Right lung (tissue), 10 donors: ENCODE measurements at places on chromosomes 5 and 9.

DNA sequence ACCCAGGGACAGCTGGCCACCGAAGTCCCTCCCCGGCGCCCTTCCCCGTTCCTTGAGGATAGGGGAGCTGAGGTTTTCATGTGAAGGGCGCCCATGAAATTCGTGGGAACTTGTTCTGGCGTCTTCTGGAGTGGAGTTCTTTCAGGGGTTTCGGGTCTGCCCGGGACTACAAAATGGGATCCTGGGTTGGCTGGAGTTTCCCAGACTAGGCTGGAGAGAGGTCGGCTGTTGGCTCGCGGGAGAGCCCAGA lies 3.6 kb upstream of the RGMB start:
- DNase-seq = peak; percentile 20

- no peak for DNase-seq
Observed at GRCh38 chr9:97628668-97629067, 4.5 kb downstream of the TSTD2 start.

GRCh38 chr5:156367597-156367996 lies 40.6 kb downstream of the SGCD start:
- DNase-seq = no peak

DNA sequence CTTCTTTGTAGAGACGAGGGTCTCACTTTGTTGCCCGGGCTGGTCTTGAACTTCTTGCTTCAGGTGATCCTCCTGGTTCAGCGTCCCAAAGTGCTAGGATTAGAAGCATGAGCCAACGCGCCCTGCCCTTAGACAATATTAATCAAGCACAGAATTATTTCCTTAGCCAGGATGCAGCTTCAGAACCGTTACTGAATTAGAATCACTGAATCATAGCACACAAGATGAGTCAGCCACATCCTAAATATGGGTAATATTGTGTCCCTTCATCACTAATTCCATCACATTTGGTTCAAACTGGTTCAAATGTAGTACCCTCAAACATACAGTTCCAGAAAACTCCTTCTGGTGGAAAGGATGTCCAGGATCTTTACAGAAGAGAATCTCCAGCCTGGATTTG lies 82.7 kb downstream of the BNC2 start:
- DNase-seq = no peak

- DNase-seq = no peak
Observed at GRCh38 chr5:139275956-139276355, 17.6 kb upstream of the MATR3 start.

GRCh38 chr5:136629125-136629792 lies 263.9 kb upstream of the TRPC7 start:
- DNase-seq = no peak

DNA sequence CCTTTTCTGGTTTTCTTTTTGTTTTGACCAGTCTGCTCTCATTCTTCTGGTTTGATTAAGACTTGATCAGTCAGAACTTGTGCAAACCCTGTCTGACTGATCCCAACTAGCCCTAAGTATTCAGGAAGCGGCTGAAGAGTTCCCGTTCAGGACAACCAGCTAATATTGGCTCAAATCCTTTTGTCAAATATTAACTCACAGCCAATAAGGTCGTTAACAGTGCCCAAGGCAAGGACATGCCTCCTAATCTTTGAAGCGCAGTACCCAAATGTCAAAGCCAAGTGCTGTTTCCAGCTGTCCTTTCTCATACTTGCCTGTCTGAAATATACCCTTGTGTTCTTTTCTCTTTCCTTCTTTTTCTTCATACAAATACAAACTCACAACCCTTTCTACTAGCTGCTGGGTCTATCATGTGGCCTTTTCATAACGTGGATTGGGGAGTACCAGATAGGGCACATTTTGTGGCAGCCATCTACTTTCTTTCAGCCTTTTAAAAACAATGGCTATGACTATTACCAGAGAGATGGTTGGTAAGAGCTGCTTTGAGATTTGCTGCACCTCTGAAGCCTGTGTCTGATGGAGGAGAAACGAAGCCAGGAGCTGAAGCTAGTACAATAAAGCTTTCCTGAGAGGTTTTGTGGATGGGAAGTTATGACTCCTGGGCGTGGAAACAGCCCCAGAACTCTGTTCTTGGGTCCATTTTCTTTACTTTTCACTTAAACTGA lies 266.4 kb upstream of the ZNF608 start:
- no peak for DNase-seq

DNA sequence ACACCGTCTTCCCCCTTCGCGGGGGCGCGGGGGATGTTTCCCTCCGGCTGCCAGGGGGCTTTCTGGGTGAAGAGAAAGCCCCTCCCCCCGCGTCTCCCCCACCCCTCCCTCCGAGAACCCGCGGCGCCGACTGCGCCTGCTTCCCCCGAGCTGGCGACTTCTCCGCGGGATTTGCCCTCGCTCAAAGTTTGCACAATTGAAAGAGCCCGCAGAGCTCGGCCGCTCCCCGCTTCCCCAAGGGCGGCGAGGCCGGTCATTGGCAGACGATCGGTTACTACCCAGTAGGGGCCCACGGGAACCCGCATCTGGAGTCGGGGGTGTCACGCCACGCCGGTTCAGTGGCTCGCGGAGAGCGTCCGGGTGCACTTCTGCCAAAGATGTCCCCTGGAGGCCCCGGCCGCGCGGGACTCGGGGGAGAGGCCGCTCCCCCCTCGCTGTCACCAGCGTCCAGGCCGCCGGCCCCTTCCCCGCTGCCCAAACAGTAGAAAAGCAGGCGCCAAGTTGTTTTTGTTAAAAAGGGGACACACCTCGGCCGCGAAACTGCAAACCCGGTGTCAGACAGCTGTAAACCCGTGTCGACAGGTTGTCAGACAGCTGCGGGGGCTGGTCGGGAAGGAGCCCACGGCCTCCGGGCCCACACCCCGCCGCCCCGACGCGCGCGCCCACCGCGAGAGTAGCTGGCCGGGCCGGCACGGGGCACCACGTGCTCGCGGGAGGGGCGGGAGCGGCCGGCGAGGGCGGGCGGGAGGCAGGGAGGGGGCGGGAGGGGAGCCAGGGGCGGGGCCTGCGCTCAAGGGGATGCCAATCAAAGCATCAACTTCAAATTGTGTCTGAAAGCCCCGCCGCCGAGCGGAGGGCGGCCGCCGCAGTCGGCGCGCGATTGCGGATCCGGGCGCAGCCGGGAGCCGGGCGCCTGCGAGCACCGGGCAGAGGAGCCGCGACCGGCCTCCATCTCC lies at the start of gene IRX1:
Gene IRX1, plus strand, starts transcription at position 827 of the 956 bp plus-strand sequence. CDS start 274 bp downstream, outside the sequence.
- DNase-seq = no peak

GRCh38 chr5:153952893-153953292 lies 85.8 kb downstream of the FAM114A2 start:
- DNase-seq = no peak

DNA sequence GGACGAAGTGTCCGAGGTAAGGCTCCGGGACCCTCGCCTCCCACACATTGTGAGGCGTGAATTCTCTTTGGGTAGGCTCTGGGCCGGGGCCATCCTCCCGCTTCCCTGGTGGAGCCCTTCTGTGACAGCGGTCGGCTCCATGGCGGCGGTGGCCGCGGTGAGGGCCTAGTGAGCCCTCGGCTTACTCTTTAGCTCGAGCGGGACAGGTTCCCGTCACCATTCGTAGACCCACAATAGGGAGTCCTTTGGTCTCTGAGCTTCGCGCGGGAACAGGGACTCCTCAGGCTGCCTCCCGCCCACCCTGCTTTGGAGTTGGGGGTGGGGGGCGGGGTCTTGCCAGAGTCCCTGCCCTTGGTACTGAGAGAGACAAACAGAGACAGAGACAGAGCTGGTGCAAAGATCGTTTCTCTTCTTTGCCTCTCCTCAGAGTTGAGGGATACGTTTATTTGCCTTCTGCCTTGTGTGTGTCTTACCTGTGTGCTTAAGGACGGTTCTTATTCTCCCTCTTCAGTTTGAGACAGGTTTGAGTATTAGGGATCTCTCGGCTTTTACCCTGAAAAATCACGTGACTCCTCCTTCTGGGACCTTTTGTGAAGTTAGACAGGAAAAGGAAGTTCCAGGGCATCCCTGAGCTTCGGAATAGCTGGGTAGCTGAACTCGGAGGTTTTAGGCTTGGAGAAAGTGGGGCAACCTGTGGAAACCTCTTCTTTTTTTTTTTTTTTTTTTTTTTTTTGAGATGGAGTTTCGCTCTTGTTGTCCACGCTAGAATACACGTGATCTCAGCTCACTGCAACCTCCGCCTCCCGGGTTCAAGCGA lies 833 bp downstream of the ANKHD1 start:
- peak; percentile 27 for DNase-seq

DNA sequence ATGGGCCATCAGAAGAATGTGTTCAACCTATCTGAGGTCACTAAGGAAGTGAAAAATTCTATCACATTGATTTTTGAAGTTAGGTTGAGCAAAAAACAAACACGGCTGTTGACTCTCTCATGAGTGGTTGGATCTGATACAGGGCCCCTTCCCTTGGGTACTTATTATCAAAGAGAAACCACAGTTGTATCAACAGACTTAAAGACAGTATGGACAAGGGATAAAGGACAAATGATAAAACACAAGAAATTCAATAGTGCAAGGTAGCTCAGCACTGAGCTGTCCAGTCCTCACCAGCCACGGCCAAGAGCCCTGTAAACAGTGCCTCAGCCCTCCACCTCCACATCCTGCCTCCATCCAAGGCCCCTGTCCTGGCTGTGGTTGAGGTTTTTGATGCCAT lies 86.9 kb downstream of the UBE2QL1 start:
- DNase-seq = no peak

DNA sequence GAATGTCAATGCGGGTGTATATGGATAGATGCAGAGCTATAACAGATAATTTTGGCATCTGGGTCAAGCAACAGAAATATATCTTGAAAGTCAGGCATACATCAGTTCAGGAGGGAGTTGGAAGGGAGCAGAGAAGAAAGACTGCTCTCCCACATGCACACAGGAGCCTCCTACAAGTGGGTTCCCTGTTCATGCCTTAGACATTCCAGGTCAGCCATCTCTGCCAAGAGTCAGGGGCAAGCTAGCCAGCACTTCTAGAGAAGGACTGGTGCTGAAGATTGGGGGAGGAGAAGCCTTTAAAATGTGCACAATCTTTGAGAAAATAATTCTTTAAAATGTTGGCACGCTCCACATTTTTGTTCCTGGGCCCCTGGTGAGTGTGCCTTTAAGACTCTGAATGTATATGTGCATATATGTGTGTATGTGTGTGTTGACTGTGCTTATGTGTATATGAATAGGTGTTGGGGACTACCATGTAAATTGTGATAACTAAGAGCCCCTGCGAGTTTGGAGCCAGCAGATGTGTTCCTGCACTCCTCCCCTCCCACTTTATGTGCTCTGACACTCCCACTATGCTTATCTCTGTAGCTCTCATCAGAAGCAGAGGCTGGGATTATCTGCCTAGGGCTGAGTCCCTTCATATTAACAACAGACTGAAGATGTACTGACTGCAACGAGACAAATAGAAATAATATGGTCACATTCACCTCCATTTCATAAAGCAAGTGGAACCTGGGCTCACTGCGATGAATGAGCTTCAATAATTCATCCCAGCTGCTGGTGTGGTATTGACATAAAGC lies 21.5 kb upstream of the DELE1 start:
- no peak for DNase-seq

GRCh38 chr5:109700516-109701153 lies 10.9 kb downstream of the MAN2A1 start:
- no peak for DNase-seq

DNA sequence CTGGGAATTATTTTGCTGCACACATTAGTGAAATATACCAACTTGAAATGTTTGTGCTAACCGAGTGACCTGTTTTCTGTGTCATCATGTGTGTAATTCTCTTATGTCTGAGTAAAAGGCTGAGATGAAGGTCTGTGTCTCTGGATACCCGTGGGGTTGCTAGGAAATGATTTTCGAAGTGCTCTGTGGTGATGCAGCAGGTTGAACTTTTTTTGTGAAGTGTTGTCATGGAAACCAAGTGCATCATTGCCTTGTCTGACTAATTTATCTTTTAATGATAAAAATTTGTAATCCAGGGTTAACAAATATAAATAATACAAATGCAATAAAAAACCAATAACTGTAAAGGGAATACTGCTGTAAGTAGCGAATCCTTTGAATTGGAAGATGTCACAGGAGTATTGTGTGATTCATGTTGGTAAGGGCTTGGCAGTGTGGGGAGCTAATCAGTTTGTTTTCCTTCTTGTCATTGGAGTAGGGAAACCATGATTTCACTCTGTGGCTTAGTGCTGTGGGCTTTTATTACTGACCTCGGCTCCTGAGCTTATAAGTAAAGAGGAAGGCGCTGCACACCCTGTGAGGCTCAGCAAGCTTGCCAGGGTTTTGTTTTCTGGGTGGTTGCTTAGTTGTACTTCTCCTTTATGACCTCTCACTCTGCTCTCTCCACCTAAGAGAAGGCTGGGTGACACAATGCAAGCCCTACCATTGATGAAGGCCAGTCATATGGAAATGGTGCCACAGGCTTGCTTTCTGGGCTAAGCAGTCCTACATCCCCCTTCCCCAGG lies 22.3 kb downstream of the PDE8B start:
- DNase-seq = no peak

DNA sequence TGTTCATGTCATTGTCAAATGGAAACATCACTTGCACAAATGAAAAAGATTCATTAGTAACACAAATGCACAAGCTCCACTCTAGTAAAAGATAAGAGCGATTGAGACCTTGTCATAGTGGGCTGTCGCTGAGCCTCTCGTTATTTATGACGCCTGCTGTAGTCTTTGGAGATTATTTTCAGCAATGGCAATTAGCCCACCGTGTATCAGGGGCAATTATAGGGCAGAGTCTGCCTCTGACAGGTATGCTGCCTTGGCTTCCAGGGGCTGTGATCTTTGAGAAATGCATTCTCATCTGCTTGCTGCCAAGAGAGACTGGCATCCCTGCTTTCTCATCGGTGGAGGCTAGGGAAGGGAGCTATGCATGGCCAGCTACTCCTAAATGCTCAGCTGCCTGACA lies 426.8 kb upstream of the CLINT1 start:
- no peak for DNase-seq

GRCh38 chr9:112881331-112881730 lies 9.3 kb downstream of the SLC46A2 start:
- DNase-seq = no peak

GRCh38 chr5:169880012-169880663 lies 100.2 kb downstream of the INSYN2B start:
- no peak for DNase-seq

GRCh38 chr5:16899171-16899570 lies 36.9 kb downstream of the MYO10 start:
- no peak for DNase-seq

DNA sequence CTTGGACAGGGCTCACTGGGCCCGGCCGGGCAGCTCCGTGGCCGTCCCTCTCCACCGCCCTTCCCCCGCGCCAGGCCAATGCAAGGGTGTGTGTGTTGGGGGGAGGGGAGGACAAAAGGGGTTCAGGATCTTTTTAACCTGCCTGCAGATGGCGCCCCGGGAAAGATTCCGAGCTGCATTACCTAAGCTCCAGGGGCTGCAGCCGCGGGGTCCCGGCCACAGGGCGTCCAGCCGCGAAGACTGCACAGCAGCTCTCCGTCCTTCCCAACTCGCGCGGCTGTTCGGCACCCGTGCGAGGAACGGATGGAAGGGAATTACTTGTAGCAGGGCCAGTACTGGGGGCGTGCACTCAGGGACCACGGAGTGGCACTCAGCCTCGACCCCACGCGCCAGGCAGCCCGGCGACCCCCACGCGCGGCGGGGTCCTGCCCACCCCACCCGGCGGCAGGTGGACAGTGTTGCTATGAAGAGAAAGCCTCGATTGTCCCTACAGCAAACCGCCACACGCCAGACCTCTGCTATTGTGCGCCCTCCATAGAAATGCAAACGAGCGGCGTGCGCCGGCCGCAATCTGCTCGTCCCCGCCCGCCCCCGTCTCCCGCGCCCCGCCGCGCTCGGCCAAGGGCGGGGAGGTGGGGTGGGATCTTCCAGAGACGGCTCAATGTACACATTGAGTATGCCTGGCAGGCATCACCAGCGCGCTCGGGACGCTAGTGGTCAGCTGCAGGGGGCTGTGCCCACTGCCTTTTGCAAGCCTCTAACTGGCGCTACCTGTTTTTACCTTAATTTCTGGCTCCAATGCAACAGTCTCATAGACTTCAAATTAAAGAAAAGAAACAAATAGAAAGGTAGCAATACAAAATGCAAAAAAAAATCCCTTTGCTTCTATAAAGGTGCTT lies 796 bp upstream of the GADD45G start:
- DNase-seq = peak; percentile 66
